HFFc6 (cell line): ENCODE measurements at places on chromosomes 3 and 15.

DNA sequence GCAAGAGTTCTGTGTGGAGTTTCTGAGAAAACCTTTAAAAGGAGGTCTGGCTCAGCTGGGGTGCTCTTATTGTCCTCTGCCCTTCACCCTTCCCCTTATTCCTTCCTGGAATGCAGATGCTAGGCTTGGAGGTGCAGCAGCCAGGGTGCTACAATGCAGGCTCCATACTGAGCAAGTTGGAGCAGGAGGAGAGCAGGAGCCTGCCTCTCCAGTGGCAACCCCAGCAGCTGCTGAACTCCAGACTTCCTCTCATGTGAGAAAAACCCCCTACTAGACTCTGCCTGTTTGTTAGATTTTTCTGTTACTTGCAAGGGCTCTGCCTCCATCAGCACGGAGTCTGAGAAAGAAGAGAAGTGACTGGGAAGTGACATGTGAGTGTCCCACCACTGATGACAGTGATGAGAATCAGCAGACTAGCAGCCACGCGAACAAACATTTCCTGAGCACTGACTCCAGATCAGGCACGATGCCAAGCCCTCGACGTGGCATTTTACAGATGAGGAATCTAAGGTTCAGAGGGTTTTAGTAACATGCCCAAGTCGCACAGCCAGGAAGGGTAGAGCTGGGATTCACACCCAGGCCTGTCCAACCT, 16.1 kb upstream of the RARRES1 start:
- no peak for DNase-seq

DNA sequence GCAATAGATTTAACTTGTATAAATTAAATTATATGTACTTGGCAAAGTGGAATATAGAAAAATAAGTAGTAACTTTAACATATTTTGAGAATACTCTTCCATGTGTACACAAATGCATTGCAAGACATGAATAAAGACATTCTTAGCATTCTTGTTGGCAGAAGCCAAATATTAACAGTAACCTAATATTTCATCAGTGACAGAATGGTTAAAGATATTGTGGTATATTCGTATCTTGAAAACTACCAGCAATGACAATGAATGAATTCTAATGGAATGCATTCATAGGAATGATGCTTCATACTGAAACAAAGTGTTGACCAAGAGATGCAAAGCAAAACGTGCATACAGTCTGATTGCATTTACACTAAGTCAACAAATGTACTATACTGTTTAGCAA, 524.7 kb downstream of the GRM7 start:
- DNase-seq: no peak

- no peak for DNase-seq
Measured at GRCh38 chr3:36538136-36538749, 157.9 kb downstream of the STAC start.

DNA sequence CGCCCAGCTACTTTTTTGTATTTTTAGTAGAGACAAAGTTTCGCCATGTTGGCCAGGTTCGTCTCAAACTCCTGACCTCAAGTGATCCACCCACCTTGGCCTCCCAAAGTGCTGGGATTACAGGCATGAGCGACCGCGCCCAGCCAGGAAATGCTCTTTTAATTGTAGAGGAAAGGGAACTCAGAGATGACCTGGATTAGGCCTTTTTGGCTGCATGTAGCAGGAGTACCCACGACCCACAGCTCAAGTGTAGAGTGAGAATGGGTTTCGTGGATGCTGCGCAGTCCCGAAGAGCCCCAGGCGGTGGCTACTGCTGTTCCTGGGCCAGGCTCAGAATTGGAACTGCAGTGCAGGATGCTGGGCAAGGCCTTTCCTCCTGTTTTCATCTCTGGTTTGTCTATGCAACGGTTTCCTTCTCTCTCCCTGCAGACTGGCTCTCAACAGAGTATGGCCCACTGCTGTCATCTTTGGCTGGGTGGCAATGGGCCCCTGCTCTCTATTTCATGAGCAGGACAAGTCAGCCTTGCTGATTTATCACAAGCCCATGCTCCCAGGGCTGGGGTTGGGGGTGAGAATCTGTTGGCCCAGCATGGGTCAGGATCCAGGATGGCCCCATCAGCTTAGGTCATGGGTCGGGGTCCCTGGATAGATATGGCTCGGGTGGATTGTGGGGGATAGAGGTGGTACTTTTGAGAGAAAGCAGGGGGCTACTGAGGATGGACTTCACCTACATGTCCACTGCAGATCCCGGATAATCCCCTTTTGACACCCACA, 51.2 kb downstream of the GASK1A start:
- no peak for DNase-seq
